ENCODE measurements at places on chromosomes 2 and 18.

DNA sequence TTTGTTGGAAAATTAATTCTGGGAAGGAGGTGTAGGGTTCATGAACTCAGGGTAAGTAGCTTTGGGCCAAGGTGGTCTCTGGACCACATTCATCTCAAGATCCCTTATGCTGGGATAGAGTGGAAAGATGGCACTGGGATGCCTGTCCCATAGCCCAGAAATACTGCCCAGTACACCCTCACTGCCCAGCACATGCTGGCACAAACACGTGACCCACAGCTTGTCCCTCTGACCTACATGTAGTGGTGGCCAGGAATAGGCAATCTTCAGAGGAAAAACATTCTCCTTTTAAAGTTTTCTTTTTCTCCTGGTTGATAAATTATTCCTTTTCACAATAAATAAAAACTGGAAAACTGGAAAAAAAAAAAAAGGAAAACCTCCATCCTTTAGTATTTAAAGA is 135.6 kb upstream of the ACAA2 start:
- no peak for DNase-seq

DNA sequence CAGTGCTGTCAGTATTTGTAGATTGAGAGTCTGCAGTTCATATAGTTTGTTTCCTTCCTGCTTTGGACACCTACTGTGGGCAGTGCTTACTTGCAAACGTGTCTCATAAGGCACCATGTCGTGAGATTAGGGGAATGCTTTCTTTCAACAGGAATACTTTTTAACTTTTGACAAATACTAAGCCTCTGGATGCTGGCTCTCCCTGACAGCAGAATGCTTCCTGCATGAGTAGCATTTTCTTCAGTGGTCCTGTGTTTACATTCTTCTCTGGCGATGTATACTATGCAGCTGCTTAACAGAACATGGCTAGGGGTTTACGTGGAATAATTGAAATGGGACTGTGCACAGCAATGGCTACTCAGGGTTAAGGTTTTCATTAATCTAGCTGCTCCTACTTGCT is 807.5 kb downstream of the MBD2 start:
- DNase-seq, result no peak

DNA sequence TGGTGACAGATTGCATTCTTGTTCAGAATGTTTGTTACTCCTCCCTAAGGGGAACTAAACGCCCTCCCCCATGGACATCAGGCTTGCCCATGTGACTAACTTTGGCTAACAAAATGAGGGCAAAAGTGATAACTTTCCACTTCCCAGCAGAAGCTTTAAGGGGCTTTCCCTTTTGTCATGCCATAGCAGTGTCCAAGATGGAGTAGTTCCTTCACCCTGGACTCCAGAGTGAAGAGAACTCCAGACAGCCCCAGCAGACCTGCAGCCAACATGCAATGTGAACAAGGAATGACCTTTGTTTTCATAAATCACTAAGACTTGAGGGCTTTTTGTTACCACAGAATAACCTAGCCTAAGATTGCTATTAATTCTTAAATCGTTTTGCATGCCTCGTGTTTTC is 163.5 kb downstream of the ZEB2 start:
- DNase-seq, result no peak

DNA sequence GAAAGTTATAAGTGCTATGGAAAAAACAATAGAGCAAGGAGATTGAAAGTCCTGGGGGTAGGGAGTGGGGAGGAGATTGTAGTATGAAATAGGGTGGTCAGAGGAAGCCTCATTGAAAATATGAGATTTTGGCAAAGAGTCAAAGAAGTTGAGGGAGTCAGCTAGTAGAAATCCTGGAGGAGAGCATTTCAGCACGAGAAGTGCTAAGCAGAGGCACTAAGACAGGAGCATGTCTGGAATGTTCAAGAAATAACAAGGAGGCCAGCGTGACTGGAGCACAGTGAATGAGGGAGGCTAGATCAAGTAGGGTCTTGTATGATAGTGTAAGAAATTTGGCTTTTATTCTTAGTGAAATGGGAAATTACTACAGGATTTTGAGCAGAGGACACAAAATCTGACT is 2.1 kb upstream of the TSPYL6 start:
- no peak for DNase-seq

DNA sequence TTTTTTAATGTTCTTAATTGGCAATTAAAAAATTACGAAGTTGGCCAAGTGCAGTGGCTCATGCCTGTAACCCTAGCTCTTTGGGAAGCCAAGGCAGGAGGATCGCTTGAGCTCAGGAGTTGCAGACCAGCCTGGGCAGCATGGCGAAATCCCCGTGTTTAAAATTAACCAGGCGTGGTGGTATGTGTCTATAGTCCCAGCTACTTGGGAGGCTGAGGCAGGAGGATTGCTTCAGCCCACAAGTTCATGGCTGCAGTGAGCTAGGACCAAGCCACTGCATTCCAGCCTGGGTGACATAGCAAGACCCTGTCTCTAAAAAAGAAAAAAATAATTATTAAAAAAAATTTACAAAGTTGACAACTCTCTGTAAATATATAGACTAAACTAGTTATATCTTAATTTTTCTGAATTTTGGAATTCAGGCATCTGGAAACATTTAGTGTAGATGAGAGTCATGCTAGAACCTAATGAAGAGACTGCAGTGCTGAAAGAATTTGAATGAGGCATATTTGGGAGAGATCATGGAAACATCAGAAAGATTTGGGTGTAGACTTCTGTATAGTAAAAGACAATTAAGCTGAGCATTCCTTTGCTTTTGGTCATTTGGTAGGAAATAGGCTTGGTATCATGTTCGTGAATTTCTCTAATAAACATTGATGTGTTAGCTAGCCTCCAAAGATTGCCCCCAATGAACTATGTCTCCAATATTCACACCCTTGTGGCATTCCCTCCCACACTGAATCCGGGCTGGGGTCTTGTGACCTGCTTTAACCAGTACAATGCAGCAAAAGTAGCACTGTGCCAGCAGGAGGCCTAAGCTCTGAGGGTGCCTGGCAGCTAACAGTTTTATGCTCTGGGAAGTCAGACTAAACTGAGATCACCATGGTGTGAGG is 4.2 kb upstream of the ROCK1 start:
- no peak for DNase-seq

GRCh38 chr18:21858544-21858943 is 118.0 kb downstream of the MIB1 start:
- no peak for DNase-seq

- no peak for DNase-seq
Measured at GRCh38 chr2:98952966-98953365, 16.9 kb upstream of the CRACDL start.

DNA sequence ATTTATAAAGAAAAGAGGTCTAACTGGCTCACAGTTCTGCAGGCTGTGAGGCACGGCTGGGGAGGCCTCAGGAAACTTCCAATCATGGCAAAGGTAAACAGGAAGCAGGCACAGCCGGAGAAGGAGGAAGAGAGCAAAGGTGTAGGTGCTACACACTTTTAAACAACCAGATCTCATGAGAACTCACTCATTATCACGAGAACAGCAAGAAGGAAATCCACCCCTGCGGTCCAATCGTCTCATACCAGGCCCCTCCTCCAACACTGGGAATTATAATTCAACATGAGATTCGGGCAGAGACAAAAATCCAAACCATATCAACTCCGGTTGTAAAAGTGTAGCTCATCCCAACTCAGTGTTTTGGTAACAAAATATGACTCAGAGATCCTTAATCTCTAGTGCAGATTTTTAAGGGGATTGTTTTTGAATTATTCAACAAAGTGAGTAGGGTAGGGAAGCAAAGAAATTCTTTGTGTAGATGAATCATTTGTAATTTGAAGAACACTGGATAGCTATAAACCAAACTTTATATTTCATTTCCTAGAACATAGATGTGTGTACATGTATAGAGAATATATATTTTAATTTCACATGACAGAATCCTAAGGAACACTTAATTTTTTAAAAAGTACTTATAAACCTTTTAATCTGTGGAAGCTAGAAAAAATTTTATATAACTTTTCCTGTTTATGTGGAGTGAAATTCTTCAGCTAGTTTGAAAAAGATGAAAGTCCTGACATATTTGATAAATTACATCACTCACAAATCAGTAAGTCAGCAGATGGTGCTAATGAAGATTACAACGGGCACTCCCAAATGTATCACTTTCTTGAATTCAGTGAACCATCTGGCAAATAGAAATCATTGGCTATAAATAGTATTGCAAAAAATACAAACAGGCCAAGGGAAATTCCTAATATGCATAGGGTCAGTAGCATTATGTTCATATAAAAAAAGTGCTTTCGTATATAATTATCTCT is 130.1 kb downstream of the OLA1 start:
- no peak for DNase-seq

- DNase-seq, result no peak
Measured at GRCh38 chr2:17901246-17901645, 22.8 kb downstream of the KCNS3 start.

DNA sequence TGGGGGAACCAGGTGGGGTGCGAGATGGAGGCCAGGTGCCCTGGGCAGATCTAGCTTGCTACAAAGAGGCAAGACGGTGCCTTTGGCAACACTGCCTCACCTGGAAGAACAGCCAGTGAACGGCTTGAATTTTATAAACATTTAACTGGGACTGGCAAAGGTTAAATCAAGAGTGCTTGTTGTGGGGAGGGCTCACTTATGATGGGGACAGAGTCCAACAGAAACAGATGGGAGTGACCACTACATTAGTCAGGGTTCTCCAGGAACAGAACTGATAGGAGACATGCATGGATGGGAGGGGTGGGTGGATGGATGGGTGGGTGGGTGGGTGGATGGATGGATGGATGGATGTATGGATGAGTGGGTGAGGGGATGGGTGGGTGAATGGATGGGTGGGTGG is 19.2 kb downstream of the ODC1 start:
- no peak for DNase-seq

DNA sequence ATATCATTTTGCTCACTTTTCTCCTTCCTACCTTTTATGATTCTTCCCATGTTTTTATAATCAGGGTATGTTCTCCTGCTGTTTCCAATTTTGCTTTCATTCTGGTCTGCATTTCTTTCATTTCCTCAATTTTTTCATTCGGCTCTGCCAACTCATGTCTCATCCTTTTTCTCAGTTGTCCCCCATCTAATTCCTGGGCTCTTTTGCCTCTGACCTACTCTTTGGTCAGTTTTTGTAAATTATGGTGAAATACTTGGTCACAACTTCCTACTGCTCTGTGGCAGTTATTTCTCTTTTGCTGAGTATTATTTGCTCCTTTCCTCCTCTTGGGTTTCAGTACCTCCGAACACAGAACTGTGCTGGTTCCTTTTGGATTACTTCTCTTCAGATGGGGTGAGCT is 27.5 kb downstream of the MYO7B start:
- DNase-seq, result no peak

- DNase-seq, result no peak
Measured at GRCh38 chr2:8462280-8462679, 219.6 kb upstream of the ID2 start.

DNA sequence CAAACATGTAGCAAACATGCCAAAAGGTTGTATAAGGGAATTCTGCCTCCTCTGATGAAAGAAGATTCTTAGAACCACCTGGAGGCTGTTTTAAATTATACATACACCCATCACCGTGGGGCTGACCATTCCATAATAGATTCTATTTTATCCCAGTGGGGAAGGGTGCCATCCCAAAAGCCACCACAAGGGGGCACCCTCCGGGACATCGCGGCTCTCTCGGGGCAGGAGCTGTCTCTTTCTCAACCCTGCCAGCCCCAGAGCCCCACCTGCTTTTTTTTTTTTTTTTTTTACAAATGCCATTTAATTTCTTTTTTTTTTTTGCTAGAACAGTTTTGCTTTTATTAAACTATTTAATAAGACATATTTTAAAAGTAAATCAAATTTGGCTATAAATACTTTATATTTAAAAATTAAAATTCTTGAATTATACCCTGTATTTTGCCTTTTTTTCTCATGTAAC is 8.6 kb upstream of the MTCL1 start:
- DNase-seq, result peak; percentile 66

Data from activated naive CD4-positive, alpha-beta T cell treated with anti-CD3 and anti-CD28 coated beads, Interleukin-2, amount 50 U/mL, for 72 hours (primary cell).